ENCODE measurements at places on chromosomes 6 and 20.

- no peak for DNase-seq
Measured at GRCh38 chr6:51584163-51584562, 503.2 kb downstream of the PKHD1 start.

DNA sequence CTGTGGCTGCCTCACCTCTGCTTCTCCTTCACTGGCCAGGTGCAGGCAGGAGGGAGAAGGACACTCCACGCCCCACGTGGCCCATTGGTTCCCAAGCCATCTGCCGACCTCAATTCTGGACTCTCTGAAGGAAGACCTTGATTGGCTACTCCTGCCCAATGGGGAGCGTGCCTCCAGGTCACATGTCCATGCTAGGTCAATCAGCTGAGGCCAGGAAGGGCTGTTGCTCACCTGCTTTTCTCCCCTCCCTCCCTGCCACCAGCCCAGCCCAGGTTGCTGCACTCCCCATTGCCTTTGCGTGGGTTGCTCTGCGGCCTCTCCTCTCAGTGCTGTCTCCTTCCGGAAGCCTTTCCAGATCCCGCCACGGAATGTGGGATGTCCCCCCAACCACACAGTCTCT is 21.9 kb upstream of the CDH4 start:
- no peak for DNase-seq

GRCh38 chr6:109991201-109992101 is 13.3 kb downstream of the GPR6 start:
- no peak for DNase-seq

DNA sequence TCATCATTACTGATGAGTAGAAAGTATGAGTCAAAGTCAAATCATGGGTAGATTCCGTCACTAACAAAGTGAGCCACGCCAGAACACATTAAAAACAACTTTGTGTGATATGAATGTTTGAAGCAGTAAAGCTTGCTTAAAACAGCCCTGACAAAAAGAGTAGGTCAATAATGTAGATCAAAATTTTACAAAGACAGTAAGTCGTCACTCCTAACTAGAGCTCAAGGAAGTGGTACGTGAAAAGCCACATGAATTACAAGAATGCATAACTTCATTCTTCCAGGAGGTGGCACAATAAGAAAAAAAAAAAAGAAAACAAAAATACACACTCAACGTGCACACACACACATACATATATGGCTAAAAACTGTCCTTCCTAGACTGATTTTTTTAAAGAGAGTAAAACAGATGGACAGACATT is 69.9 kb downstream of the HACE1 start:
- DNase-seq: peak; percentile 12

GRCh38 chr6:119978274-119978889 is 628.8 kb upstream of the MAN1A1 start:
- no peak for DNase-seq

- no peak for DNase-seq
Measured at GRCh38 chr6:118826096-118826495, 67.9 kb upstream of the ASF1A start.

All from kidney epithelial cell (primary cell).